NCI-H1092 treated with DMSO at 0.1 percent for 48 hours (cell line): ENCODE measurements at places on chromosomes 12 and 14.

DNA sequence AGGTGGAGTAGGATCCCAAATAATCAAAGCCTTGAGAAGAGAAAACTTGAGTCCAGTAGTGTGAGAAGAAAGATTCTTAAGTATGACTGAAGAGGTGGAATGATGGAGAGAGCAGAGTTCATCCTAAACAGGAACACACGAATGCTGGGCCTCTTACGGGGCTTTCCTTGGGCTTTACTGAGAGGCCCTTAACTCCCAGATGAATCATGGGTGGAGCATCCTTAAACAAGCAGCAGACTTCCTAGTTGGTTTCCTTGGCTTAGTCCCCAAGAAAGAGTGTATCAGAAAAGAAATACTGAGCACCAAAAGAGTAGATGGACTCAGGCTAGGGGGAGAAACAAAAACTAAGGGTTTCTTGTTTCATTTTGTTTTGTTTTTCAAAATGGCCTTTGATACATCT, 132.5 kb downstream of the GPR135 start:
- DNase-seq: no peak

GRCh38 chr12:113512568-113512967, 40.9 kb upstream of the LHX5 start:
- no peak for DNase-seq

- no peak for DNase-seq
These were observed 17.8 kb upstream of the MLEC start for GRCh38 chr12:120668868-120669840.

DNA sequence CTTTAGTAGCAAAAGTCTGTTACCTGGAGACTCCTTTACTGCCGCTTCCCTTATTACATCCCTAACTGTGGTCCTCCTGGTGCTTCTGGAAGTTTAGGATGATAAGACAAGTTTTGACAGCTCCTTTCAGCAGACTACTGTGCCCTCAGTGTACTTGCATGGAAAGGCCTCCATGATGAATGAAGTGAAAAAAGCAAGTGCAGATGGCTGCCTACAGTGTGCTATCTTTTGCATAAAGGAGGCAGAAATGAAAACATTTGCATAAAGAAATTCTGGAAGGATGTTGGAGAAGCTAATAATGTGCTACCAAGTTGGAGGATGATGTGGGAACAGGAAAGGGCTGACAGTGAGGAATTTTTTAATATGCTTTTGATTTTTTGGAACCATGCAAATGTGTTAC, 4.5 kb downstream of the TCTN2 start:
- no peak for DNase-seq

GRCh38 chr14:88095791-88096190, 90.9 kb downstream of the GPR65 start:
- DNase-seq: no peak

DNA sequence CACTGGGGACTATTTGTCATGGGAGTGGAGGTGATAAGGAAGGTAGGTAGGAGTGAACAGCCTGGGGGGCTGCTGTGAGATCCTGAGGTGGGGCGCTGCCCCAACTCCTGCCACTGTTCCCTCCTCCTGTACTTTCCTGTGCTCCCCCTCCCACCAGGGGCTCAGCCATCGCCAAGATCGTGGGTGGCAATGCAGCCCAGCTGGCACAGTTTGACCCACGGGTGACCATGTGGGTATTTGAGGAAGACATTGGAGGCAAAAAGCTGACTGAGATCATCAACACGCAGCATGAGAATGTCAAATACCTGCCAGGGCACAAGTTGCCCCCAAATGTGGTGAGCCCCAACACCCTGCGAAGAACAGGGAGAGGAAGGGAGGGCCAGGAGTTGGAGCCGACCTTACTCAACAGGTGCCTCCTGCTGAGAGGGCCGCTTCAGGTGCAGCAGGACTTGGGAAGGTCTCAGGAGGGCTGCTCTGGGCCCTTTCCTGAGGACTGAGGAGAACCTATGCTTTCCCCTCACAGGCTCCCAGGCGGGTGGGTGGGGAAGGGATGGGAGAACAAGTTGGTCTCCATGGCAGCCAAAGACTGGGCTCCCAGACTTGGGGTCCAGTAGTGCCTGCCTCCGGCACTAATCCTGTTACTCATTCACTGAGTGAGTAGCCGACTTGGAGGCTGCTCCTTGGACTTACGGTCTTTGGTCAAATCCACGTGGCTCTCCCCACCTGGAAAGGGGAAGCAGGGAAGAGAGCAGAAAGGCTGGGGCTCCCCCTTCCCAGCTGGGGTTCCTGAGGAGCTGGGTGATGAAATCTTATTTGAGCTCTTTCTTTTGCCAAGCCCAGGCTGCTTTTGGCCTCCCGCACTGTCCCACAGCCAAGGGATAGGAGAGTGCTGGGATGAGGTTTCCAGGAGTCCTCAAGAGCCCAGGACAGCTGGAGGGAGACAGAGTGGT, 884 bp downstream of the GPD1 start:
- DNase-seq: no peak

- DNase-seq: no peak
These were observed 63.5 kb upstream of the MBIP start for GRCh38 chr14:36383767-36384431.

DNA sequence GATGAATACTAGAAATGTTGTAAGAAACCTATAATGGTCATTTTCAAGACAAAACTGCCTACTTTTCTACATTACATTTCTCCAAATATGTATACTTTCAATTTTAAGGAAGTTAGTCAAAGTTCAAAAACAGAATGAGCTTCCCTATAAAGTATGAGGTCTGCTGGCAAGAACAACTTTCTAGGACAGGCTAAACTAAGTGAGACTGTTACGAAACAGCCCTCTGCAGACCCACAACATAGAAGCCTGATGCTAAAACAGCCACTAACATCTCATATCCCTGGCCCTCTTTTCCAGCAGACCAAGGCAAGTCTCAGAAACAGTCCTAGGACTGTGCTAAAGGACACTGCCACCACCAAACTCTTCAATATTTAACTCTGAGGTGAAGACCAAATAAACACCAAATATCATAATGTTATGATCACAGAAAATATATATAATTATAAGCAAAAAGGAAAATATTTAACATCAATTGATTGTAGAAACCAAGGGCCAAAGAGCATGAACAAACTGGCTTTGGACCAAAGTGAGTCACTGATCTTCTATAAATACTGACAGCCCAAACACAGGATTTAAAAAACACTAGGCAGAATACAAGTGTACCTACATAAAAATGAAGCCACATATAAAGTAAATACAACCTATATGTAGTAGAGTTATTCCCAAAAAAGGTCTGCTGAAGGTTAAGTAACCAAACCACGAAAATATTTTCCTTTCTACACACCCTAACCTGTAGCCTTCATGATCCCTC, 27.7 kb downstream of the PPP4R3A start:
- DNase-seq: no peak

DNA sequence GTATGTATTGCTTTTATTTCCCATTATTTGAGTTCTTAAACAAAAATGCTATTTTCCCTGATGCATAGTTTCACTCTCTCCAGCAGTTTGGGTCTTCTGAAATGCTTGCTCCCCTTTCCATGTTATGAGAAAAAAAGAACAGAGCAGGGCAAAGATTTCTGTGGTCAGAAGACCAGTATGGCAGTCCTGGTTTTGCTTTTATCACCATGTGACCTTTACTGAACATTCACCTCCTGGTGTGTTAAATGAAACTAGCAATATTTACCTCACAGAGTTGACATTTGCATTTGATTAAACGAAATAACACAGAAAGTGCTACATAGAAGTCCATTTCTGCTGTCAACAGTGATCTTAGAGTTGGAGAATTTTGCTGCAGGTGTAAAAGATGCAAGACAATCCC, 141.0 kb upstream of the G2E3 start:
- no peak for DNase-seq

- DNase-seq: no peak
These were observed 89.6 kb downstream of the ARF6 start for GRCh38 chr14:49982501-49982951.

DNA sequence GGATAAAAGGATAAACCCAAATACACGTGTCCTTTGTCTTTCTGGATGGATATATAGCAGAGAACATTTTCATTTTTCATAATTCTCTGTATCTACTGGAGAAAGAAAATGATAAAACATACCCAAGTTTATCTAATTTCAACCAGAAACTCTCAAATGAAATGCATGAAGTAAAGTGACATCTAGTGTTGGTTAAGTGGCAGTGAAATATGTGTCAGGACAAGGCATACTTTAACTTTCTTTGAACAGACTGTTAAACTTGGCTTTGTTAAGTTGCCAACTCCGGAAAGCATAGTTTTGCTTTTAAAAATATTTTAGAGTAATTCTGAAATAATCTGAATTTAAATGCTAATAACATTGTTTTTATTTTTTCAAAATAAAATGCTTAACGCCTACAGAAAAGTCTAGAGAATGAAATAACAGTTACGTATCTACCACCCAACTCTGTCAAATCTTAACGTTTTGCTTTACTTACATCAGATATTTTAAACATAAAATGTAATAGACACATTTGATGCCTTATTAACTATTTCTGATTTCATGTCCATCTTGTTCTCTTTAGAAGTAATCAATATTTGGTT, 25.2 kb upstream of the NTN4 start:
- peak; percentile 36 for DNase-seq

- DNase-seq: no peak
These were observed 73.8 kb downstream of the TRAFD1 start for GRCh38 chr12:112199136-112199535.

- no peak for DNase-seq
These were observed 34.4 kb downstream of the TTC7B start for GRCh38 chr14:90781876-90782275.

GRCh38 chr14:71815110-71815509, 117.1 kb upstream of the RGS6 start:
- DNase-seq: no peak

DNA sequence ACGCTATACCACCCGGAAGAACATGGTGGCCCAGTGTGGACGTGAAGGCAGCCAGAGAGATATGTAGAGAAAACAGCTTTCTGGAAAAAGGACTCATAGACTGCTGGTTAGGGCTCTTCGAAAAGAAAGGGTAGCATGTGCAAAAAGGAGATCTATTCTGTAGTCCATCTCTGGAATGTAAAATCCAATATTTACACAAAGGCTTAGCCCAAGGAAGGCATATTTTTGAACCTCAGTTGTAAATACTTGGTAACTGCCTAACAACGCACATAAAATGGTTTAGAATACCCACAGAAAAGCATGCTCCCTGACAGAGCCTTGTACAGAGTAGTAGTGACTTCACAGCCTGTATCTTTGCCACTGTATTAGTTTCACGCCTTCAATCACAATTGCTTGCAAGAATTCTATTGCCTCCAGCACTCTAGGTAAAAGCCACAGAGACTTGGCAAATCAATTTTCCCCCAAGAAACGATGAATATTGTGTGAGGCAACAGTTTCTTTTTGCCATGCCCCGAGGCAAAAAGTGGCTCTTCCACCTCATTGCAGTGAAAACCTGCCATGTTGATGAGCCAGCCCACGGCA, 59.2 kb downstream of the TRIM9 start:
- no peak for DNase-seq

- peak; percentile 40 for DNase-seq
These were observed 6.7 kb downstream of the BCL7A start for GRCh38 chr12:122028165-122028904.
